ENCODE measurements at places on chromosomes 12 and 14.

DNA sequence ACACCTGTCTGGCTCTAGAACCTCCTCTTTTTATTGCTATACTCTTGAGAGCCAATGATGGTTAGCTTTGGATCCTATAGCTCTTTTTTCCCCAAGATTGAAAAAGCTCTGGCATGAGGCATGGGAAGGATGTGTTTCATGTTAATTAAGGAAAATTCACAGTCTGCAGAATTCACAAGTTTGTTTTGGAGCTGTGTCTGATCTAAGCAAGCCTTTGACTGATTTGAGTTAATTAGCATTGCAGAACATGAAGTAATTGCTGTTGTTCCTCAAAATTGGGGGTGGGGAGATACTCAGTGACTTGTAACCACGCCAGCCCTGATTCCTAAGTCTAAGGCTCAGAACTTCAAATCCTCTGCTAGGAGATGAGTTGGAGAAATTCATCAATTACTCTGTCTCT lies 205.0 kb downstream of the SUDS3 start:
- DNase-seq, result no peak

DNA sequence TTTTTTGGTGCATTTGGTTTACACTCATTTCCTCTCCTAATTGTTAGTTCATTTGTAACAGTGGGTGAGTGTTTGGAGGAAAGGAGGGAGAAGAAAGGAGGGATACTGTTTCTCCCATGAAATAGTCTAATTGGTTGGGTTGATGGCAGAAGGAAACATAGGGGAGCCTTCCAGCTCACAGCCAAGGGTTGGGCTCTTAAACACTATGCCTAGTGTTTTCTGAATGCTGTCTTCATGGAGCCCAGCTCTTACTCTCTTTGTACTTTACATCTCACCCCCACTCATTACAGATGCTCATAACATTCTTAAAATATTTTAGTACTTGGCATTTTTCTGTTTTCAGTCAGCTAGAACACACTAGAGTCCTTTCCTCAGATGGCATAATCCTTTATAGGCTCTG lies 38.2 kb downstream of the BAZ2A start:
- DNase-seq, result no peak

GRCh38 chr14:50936882-50937281 lies 7.4 kb downstream of the PYGL start:
- no peak for DNase-seq

- no peak for DNase-seq
Observed at GRCh38 chr14:101063121-101063520, 159.6 kb upstream of the RTL1 start.

GRCh38 chr12:132171293-132171967 lies 27.2 kb downstream of the NOC4L start:
- DNase-seq, result no peak

GRCh38 chr14:91332986-91333649 lies 84.5 kb downstream of the CCDC88C start:
- DNase-seq, result no peak

- DNase-seq, result no peak
Observed at GRCh38 chr12:131948166-131948712, 1.5 kb upstream of the EP400 start.

- no peak for DNase-seq
Observed at GRCh38 chr14:105160776-105161175, 7.8 kb downstream of the JAG2 start.

GRCh38 chr14:99733211-99733539 lies 49.1 kb downstream of the CYP46A1 start:
- no peak for DNase-seq

DNA sequence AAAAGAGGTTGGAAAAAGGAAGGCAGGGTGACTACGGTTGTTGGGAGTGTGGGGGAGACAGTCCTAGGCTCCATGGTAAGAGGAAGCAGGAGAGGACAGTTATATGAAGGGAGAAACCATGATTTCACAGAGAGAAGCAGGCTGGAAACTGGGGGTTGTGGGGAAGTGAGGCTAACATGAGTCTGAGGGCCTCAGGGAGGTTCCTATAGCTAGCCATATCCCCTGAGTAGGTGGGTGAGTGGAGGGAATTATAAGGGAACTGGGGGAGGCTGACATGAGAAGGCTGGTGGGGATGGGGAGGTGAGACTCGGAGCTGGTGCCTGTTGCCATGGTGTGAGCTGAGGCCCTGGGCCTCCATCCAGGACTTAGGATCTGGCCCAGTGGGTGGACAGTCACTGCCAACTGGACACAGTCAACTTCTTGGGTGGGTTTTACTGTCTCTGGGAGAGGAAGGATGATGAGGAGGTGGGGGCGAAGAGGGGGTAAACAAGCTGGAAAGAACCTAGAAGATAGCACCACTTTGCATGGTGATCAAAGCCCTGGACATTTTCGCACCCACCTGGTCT lies 1.4 kb downstream of the RNASE13 start:
- no peak for DNase-seq

- DNase-seq, result peak; percentile 51
Observed at GRCh38 chr12:132559652-132560363, 50.6 kb downstream of the LRCOL1 start.

DNA sequence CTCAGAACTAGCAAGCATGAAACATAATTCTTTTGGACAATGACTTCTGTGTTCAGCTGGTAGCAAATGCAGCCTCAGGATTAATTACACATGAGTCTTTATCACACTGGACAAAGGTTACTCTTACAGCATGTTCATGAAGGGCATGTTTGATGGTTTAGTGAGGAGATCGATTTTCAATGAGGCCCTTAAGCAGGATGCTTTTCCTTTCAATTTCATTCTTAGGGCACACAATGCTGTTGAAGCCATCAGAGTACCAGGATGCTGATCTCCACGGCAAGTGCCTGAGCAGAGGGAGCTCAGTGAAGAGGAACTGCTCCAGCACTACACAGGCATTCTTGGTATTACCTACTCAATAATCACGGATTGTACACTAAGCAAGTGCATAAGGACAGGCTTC lies 542.0 kb downstream of the SNAPC1 start:
- DNase-seq, result no peak

DNA sequence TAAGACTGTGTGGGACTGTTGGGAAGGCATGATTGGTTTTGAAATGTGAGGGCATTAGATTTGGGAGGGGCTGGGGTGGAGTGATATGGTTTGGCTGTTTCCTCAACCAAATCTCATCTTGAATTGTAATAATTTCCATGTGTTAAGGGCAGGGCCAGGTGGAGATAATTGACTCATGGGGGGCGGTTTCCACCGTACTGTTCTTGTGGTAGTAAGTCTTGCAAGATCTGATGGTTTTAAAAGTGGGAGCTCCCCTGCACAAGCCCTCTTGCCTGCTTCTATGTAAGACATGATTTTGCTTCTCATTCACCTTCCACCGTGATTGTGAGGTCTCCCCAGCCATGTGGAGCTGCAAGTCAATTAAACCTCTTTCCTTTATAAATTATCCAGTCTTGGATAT lies 76.6 kb upstream of the PPFIA2 start:
- no peak for DNase-seq

GRCh38 chr12:87001102-87001501 lies 744.9 kb upstream of the MGAT4C start:
- DNase-seq, result no peak

GRCh38 chr12:131311764-131312163 lies 358.1 kb downstream of the ADGRD1 start:
- DNase-seq, result no peak

DNA sequence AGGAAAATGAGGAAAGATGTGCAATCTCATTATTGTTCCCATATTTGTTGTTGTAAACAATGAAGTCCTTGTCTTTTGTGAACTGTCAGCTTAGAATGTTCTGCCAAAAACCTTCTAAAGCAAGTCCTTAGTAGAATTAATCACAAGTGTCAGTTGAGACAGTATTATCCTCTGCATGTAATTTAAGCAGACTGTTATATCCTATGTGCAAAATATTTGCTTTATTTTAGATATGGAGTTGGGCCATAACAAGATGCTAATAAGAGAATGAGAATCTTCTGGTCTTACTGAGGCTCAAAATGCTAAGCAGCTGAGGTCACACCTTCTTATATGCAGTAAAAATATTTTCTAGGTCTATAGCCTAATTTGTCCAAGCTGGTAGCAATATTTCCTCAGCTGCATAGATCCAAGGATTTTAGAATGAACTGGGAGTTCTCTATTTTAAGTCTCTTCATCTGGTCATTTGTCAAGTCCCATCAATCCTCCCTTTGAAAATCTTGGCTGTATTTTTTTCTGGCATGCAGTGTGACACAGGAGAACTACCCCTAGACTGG lies 222.3 kb upstream of the NAV3 start:
- no peak for DNase-seq

Data from CD4-positive, alpha-beta T cell treated with Interleukin-6 for 4 hours (primary cell).